ENCODE measurements at places on chromosomes 3 and 15.

DNA sequence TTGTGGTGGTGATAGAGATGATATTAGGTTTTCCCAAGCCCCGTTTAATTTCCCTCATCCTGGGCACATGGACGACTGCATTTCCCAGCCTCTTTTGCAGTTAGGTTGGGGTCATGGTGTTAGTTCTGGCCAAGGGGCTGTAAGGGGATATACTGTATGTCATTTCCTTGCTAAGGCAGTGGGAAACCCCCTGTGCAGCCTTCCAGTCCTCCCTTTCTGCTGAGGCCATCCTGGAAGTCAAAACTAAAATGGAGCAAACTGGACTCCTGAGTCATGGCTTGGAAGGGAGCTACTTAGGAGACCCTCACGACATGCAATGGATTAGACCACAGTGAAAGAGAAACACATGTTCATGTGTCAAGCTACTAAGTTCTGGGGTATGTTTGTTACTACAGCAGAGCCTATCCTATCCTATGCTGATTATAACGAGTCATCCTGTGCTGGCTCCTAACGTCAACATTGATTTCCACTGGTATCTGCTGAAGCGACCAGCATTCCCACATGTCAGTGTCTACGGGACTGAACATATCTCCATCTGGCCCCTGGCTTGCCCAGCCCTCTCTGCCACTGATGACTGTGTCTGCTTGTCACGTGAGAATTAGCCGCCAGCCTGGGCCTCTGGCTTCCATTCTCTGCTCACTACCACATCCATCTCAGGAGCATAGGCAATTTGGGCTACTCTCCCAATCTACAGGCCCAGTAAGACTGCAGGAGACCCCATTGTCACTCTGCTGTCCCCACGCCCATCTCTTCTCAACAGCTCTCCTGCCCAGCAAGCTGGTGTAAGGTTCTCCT lies 85.6 kb upstream of the MEF2A start:
- DNase-seq = no peak

DNA sequence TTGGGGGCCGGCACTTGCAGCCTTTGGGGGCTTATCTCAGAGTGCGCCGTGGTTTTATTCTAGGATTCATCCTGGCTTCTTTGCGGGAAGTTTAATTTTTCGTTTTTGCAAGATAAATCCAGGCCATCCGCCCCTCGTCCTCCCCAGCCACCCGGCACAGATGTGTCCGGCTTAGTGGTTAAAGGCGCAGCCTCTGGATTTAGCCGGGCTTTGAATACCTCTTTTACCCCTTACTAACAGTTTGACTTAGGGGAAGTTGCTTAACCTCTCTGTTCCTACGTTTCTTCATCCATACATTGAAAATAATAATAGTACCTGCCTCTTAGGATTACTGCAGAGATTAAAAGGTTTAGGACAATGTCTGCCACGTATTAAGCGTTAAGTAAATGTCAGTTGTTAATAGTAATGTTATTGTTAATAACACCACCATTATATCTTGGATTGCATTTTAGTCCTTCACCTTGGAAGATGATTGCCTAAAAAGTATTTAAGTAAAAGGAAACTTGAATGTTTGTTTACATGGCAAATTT lies 714 bp downstream of the ECT2 start:
- DNase-seq = no peak

- DNase-seq = no peak
Measured at GRCh38 chr3:173588556-173588955, 191.0 kb downstream of the NLGN1 start.

DNA sequence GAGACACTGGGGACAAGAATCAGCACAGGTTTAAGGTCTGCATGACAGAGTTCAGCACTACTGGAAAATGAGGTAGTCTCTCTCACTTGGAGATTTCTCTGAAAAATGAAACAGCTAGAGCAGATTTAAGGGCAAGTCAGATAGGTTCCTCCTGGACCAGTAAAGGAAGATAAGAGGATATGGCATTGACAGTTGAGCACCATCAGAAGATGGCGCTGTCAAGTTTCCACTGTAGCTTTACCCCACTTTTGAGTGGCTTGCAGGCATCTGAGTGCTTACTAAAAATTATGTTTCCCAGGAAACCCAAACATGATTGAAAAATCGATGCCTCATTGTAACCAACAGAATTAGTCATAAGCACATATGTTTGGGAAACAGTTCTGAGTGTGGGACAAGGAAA lies 407.2 kb upstream of the UBE2E2 start:
- DNase-seq = no peak

DNA sequence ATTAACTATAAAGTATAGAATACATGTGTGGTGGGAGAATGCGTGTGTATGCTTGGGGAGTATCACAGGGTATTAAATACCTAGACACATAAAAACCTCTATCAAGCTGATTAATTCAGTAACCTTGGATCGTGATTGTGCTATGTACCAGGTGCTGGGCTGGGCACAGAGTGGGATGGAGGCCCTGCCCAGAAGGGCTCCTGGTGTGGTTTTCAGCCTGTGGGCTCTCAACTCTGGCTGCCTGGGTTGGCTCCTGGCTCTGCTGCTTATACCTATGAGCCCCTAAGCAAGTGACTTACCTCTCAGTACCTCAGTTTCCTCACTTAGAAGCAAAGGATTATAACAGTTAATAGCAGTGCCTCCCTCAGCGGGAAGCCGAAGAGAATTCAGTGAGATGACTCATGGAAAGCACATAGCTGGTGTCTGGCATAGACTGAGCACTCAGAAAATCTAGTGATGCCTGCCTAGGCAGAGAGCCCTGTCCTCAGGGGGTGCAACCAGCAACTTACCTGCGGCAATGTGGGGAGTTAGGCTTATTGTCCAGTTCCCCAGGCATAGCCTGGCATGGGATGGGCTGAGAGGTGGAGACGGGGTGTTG lies 90.6 kb upstream of the MYZAP start:
- DNase-seq = no peak

- DNase-seq = no peak
Measured at GRCh38 chr3:99418709-99419108, 219.7 kb upstream of the COL8A1 start.

Data from vagina (tissue), 2 donors.